ENCODE measurements at places on chromosomes 3 and 15.

DNA sequence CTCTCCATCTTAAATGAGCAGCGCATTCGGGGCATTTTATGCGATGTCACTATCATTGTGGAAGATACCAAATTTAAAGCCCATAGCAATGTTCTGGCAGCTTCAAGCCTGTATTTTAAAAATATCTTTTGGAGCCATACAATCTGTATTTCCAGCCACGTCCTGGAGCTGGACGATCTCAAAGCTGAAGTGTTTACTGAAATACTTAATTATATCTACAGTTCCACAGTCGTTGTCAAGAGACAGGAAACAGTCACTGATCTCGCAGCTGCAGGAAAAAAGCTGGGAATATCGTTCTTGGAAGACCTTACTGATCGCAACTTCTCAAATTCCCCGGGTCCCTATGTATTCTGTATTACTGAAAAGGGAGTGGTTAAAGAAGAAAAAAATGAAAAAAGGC is 44.4 kb upstream of the RASA2 start:
- DNase-seq: no peak

GRCh38 chr3:81581966-81582599 is 179.4 kb downstream of the GBE1 start:
- peak; percentile 31 for DNase-seq

DNA sequence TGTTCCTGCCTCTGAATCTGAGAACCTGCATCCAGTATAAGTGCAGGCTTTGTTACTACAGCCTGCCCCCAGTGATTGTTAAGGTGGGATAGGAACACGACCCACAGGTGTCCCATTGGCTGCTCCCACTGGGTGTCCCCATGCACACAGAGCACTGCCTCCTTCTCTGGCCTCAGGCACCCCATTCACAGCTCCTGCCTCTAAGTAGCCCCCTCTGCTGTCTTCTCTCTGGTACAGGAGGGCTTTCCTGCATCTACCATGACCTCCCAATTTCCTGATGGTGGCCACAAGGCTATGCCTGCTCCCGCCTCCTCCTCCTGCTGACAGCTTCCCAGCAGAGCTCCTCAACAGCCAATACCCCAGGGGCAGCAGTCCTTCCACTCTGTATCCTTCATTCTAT is 238.6 kb upstream of the TMC3 start:
- DNase-seq: no peak

- peak; percentile 76 for DNase-seq
Measured at GRCh38 chr3:158768881-158769543, 32.8 kb upstream of the MFSD1 start.

- DNase-seq: no peak
Measured at GRCh38 chr3:14374444-14374883, 27.9 kb upstream of the SLC6A6 start.

- DNase-seq: peak; percentile 21
Measured at GRCh38 chr15:60590935-60591495, 112.1 kb upstream of the ICE2 start.

DNA sequence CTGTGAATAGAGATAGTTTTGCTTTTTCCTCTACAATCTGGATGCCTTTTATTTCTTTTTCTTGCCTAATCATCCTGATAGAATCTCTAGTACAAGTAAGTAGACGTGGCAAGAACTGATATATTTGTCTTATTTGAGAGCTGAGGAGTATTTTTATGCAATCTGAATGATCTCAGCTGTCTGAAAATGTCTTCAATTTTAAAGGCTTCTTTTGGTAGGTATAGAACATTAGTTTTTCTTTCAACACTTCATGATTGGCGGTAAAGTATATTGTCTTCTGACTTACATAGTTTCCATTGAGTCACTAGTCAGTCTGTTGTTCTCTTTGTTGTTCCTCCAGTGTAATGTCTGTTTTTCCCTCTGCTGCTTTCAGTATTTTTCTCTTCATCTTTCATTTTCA is 31.3 kb downstream of the MGA start:
- DNase-seq: no peak

- DNase-seq: peak; percentile 24
Measured at GRCh38 chr3:147361454-147362420, 44.6 kb downstream of the ZIC4 start.

GRCh38 chr15:57785039-57785438 is 78.5 kb downstream of the POLR2M start:
- DNase-seq: no peak

DNA sequence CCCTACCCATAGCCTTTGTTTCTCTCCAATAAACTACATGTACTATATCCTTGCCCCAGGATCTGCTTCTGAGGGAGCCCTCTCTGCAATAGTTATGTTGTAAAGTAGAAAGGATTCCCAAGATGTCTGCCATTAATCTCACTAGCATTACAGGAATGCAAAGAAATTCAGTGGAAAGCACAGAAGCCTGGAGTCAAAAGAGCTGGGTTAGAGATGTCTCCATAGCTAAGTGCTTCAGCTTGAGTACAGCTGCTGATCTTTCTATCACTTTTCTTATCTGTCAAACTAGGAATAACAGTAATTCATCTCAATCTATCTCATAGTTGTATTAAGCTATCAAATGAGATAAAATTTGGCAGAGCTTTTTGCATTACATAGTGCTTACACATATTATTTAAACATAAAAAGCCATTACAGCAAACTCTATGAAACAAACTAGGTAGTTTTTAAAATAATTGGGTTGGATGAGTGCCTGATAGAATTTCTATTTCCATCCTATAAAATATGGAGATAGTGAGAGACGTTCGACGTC is 799.5 kb upstream of the SEMA6D start:
- DNase-seq: no peak

- DNase-seq: no peak
Measured at GRCh38 chr3:54079730-54080325, 42.5 kb upstream of the CACNA2D3 start.

DNA sequence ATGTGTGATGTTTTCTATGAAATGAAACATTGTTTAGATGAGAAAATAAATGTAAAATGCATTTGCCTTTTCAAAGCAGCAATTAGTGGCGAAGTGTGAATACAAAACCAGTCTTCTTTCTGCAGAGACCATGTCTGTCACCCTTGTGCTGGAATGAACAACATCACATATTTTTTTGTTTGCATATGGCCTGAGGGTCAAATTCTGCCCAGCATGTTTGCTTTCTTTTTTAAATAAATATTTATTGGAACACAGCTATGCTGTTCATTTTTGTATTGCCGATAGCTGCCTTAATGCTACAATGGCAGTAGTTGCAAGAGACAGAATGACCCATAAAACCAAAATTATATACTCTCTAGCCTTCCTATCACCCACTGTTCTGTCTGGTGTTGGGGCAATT is 75.3 kb upstream of the SNRPN start:
- DNase-seq: no peak

DNA sequence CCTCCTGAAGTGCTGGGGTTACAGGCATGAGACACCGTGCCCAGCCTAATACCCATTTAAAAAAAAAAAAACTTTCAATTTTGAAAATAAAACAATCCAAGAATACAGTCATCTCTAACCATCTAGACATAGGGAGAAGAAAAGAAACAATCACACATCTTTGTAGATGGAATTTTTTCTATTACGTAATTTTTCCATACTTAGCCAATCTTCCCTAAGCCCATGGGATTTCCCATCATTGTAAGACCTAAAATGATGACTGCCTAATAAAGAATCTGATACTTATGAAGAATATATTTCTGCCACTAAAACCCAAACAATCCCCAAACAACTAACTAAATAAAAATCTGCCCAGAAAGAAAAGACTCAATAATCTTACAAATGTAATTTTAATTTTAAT is 88.7 kb downstream of the CBLB start:
- no peak for DNase-seq

- no peak for DNase-seq
Measured at GRCh38 chr15:63668601-63669000, 71.4 kb downstream of the FBXL22 start.

- peak; percentile 64 for DNase-seq
Measured at GRCh38 chr15:23472678-23473077, 25.6 kb upstream of the GOLGA6L2 start.

DNA sequence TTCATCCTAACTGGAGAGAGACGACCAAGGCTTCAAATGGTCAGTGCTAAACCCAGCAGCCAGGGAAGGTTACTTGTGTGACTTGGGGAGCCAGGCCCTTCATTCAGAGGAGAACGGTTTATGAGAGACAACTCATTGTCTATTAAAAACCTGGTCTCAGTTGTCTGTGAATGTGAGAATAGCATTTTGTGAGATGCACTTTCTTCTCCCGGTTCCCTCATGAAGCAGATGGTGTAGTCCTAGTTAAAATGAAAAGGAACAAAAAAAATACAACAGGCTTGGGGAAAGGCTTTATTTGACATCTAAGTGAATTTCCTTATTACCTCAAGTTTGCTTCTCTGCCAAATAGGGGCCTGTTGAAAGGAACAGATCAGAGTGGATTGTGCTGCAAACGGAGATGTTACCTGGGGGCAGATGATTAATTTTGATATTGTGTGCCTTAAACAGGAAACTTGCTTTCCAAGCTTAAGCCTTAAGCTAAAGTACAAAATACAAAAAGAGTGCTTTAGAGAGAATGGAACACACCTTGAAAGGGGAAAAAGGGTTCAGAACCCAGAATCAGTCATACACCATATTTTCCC is 202.7 kb upstream of the BHLHE40 start:
- no peak for DNase-seq

GRCh38 chr3:182182531-182182968 is 470.8 kb downstream of the SOX2 start:
- DNase-seq: peak; percentile 99

DNA sequence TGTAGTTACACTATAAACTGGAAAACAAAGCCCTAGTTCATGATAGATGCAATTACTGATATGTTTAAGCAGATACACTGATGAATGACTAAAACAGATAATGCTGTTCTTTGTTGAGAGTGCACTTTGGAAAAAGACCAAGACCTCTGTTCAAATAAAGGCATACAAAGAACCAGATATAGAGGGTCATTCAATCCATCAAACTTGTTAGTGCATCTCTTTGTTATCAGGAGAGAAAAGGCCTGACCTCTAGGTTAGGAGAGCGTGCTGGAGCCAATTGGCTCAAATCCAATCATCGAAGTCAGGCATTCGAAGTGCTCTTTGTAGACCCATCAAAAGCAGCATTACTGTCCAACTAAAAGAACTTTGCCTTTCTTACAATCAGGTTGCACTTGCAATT is 124.2 kb downstream of the TFG start:
- no peak for DNase-seq

- DNase-seq: no peak
Measured at GRCh38 chr3:146115619-146116018, 45.4 kb downstream of the PLOD2 start.

GRCh38 chr3:49900491-49901153 is 3.1 kb downstream of the MST1R start:
- DNase-seq: peak; percentile 86

DNA sequence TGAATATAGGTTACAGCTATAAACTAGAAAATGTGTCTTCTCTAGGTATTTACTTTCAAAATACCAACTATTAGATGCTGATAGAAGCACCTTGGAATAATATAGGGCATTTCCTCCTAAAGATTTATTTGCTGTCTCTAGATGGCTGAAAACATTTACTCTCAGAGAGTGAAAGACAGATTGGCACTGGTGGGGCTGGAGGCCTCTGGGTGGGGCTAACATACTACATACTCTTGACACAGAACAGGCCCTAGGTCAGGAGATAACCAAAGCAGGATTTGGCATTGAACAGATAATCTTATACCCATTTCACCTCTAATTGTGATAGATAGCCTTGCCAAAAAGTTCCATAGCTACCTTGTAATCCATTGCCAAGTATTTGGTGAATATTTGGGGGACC is 253.3 kb upstream of the TBC1D5 start:
- DNase-seq: no peak

DNA sequence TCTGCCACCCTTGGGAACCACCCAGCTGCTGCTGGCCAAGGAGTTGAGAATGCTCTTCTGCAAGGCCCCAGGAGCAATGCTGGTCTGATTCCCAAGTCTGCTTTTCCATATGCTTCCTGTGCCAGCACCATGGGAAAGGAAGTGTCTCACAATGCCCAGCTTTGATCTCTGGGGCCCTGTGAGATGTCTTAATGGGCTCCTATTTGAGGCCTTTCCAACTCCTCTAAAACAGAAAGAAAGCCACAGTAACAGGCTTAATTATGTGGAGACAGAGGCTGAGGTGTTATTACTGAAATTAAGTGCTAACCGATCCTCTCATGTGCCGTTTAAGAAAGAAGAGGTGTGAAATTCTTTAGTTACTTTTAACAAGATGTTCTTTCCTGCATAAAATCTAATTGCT is 4.5 kb downstream of the EOGT start:
- peak; percentile 37 for DNase-seq

- no peak for DNase-seq
Measured at GRCh38 chr3:27723456-27723814, 1.3 kb upstream of the EOMES start.

GRCh38 chr15:67177752-67178151 is 76.7 kb downstream of the AAGAB start:
- no peak for DNase-seq

- no peak for DNase-seq
Measured at GRCh38 chr15:68630211-68630555, 51.4 kb downstream of the CORO2B start.

DNA sequence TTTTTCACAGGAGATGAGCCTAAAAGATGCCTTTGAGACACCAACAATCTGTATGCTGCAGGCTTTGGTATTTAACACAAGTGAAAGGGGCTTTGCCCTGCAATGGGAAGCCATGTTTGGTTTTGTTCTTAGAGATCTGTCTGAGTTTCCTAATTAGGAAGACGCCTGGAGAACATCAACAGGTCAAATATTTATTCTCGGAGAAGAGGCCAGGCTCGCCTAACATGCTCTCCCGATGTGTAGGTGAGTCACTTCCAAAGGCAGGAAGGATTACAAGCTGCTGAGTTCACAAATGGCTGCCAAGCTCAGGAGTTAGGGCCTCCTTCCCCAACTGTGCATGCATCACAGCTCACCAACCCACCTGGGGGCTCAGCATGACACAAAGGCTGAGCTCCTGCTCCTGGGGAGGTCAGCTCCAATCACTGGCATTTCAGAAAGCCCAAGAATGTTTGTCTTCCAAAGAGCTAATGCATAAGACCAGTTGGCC is 119.5 kb upstream of the PRICKLE2 start:
- DNase-seq: peak; percentile 80

- no peak for DNase-seq
Measured at GRCh38 chr15:70498096-70498626, 265.2 kb downstream of the UACA start.

DNA sequence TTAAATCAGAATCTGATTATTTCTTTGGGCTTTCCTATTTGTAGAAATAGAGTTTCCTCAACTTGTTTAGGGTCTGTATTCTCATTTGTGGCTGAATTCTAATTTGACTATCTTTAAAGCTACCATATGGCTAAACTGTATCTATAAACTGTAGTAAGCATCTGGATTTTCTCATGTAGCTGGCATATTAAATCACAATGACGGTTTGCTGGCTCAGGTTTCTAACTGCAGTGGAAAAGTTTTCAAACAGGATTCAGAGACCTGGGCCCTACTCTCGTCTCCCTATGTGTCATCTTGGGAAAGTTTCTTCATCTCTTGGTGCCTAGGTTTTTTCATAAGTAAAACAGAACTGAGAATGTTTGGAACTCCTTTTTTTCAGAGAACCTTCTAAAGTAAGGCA is 68.3 kb downstream of the GALK2 start:
- no peak for DNase-seq

GRCh38 chr15:41913256-41913655 is 19.4 kb upstream of the SPTBN5 start:
- DNase-seq: no peak

GRCh38 chr15:25741256-25741580 is 121.9 kb downstream of the ATP10A start:
- no peak for DNase-seq

All from HT1080 (cell line).